ENCODE measurements at places on chromosomes 6 and 20.

DNA sequence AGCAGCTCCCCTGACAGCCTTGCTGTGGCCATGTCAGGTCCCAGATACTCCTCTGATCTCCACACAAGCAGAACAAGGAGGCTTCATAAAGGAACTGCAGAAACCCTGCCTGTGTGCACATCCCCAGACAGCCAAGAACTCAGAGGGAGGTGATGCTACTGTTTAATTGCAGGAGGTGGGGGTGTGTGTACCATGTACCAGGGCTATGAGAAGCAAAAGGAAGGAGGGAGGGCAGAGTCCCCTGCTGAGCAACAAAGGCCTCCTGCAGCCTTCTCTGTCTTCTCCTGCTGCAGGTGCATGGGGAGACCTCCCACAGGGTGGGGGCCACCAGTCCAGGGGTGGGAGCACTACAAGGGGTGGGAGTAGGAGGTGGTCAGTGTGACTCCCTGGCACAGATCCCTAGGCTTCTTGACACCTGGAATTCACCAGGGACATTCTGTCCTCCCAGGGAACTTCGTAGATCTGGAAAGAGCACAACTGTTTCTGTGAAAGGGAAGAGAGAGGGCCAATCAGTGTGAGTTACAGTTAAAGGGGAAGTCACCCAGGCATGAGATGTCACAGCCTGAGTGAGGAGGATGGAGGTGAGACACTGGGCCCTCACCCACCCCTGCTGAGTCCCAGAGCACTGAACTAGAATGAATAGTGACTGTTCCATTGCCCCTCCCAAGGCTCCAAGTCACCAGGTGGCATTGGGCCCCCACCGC is 2.8 kb downstream of the CST2 start:
- DNase-seq = no peak

GRCh38 chr6:35282472-35282871 is 15.1 kb upstream of the DEF6 start:
- no peak for DNase-seq

GRCh38 chr6:87702589-87702945 is 534 bp upstream of the AKIRIN2 start:
- peak; percentile 65 for DNase-seq

DNA sequence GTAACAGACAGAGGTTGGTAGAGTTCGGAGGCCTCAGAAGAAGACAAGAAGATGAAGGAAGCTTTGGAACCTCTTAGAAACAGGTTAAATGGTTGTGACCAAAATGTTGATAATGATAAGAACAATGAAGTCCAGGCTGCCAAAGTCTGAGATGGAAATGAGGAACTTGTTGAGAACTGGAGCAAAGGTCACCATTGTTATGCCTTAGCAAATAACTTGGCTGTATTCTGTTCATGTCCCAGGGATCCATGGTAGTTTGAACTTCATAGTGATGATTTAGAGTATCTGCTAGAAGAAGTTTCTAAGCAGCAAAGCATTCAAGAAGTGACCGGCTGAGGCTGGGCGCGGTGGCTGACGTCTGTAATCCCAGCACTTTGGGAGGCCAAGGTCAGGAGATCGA is 11.1 kb upstream of the LSM14B start:
- no peak for DNase-seq

GRCh38 chr20:20010639-20011500 is 6.3 kb upstream of the NAA20 start:
- DNase-seq = peak; percentile 52

GRCh38 chr6:101818051-101818450 is 424.5 kb downstream of the GRIK2 start:
- DNase-seq = no peak

Measured in fibroblast of skin of right biceps (primary cell).